ENCODE measurements at places on chromosomes 7 and 10.

DNA sequence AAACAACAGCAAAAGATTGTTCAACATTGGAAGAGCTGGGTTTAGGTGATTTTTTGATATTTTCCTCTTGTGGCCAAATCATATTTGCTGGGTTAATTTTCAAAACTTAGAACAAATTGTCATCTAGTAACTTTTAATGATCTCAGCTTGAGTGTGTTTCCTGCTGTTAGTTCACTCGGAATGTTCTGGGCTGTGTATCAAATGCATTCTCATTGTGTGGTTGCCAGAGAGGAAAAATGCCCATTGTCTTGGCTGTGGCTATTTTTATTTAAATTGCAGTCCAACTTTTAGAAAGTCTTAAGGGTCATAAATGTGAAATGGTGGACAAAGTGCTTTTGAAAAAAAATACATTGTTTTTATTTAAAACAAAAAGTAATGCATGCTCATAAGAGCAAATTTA, 542.0 kb downstream of the TNS3 start:
- no peak for DNase-seq

- no peak for DNase-seq
Observed at GRCh38 chr7:51007551-51008505, 225.1 kb upstream of the GRB10 start.

DNA sequence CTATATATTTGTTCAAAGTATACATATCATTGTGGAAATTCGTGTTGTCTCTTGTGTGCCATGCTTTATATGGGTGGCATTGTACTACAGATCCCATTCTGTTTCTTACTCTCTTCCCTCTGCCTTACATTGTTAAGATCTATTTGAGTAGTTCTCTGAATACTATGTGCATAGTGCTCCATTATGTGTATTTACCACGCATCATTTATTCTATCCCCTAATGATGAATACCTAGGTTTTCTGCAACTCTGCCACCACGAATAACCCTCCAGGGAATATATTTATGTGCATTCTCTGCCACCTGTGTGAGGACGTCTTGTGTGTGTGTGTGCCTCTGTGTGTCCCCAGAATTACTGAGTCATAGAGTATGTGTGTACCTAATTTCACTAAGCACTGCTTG, 431.2 kb upstream of the C7orf33 start:
- DNase-seq: no peak

DNA sequence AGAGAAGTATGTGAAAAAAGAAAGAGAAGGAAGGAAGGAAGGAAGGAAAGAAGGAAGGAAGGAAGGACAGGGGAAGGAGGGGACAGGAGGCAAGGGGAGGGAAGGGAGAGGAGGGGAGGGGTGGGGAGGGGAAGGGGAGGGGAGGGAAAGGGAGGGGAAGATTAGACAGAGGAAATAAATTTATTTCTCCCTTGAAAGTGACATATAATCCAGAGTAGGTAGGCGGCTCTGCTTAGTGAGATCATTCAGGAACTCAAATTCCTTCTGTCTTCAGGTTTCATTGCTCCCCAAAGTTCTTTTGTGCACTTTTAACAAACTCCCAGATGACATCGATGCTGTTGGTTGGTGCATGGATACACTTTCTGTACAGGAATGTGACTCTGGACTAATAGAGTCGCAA, 594.7 kb upstream of the STEAP1 start:
- DNase-seq: no peak

DNA sequence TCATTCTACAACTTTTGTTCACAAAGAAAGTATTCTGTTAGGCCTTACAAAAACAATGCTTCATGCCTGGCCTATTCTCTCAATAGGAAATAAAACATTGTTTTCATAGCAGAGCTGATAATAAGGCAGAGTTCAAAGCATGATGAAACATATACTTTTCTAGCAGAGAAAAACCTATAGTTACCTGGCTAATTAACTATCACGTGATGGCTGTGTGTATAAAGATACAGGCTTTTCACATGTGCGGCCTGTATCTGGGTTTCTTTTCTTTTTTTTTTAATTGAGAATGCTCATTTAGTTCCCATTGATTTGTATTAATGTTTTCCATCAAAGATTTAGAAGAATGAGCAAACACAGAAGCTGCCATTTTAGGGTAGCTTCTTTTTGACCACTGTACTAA, 51.7 kb downstream of the ARID5B start:
- no peak for DNase-seq

- DNase-seq: no peak
Observed at GRCh38 chr7:135291809-135292253, 58.2 kb downstream of the STRA8 start.

GRCh38 chr7:149621776-149622175, 124.2 kb upstream of the ZNF746 start:
- DNase-seq: no peak

DNA sequence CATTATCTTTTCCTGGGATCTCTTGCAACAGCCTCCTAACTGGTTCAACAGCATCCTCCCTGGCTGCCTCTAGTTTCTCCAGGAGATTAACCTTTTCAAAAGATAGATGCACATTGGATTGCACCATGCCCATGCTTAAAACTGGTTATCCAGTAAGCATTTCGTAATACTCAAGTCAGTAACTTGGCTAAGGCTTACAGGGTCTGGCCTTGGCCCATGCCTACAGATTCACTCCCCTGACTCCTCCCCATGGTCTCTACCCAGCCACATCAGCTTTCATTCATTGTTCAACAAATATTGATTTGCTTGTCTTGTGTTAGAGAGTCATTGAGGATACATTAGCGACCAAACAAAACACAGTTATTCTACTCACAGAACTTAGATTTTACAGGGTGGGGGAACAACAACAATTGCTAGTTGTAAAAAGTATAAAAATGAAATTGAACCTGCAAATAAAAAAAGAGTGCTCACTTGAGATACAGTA, 1.8 kb upstream of the KIF20B start:
- no peak for DNase-seq

- no peak for DNase-seq
Observed at GRCh38 chr10:129756912-129757901, 206.9 kb downstream of the EBF3 start.

- no peak for DNase-seq
Observed at GRCh38 chr7:95951531-95951930, 179.2 kb downstream of the DYNC1I1 start.

DNA sequence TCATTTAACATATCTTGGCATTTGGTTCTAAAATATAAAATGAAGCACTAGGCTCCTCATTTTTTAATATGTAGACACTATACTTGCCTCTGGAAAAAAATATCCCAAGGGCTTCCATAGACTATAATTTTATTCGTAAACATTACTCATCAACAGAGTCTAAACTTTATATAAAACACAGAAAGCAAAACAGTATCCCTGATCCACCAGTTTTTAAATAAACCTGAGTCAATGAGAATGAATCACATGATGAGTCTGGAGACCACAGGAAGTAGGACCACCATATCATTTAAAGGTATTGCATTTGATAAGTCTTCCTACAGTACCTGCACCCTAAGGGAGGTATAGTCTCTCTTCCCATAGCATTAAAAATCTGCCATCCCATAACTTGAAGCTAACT, 228.0 kb downstream of the DGKI start:
- DNase-seq: no peak

DNA sequence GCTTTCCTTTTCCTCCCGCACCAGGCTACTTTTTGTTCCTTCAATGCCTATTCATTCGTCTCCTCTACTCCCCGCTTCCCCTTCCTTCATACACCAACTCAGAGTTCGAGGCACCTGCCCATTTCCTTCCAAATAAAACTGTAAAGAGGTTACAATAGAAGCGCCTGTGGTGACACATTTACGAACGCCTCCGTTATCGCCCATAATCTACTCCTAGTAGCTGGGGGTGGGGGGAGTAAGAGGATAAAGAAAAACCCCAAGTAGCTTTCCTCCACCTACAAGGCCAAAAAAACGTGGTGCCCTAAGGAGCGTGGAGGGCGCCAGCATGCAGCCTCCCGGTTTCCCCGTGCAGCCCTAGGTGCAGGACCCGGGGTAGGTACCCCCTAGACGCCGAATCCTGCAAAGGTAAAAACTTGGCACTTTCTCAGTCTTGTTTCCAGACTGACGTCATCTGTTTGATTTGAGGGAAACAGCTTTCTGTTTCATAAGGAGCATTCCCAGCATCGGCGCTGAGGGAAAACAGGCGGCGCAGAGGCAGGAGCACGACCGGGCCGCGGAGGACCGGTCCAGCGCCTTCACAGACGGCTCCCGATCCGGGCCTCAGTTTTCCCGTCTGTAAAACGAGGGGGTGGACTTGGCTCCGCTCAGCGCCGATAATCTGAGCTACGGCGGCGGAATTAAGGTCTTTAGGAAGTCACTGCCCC, 922 bp downstream of the PPA1 start:
- DNase-seq: peak; percentile 19

GRCh38 chr10:124186956-124187355, 93.6 kb upstream of the CHST15 start:
- no peak for DNase-seq

GRCh38 chr10:62613424-62613823, 191.1 kb upstream of the ADO start:
- no peak for DNase-seq

DNA sequence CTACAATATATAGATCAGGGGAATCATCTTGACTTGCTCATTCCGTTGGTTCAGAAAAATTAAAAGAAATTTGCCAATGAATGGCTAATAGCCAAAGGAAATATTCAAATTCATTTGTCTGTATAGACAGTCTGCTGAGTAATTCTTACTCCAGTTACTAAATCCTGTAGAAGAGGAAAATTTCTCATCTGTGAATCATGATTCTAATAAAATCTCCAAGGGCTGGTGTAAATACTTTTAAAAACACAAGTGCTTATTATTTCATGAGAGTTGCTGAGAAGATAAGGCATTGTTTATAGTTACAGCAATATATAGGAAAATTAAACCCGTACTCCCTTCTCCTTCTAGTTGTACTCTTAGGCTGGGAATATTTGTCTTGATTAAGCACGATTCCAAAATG, 53.0 kb downstream of the WNT2 start:
- DNase-seq: no peak

DNA sequence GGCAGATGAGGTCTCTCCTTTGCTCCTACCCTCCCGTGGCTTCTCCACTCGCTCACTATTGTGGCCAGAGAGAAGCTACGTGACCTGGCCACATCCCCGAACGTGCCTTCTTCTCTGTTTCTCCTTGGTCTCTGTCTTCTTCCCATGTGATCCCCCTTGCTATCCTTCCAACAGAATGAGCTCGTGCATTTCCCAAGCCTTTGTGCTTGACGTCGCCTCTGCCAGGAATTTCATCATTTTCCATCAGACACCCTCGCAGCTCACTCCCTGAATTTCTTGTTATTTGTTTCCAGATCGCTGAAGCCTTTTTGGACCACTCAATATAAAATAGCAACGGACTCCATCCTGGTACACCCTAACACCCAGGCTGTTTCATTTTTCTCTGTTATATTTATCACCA, 13.8 kb upstream of the INHBA start:
- no peak for DNase-seq

- DNase-seq: no peak
Observed at GRCh38 chr7:79307376-79307775, 146.1 kb downstream of the MAGI2 start.

GRCh38 chr10:69892406-69892805, 90.7 kb downstream of the COL13A1 start:
- no peak for DNase-seq

- DNase-seq: no peak
Observed at GRCh38 chr10:52484206-52485065, 170.4 kb downstream of the DKK1 start.

GRCh38 chr7:143295870-143296269, 7.7 kb downstream of the CASP2 start:
- DNase-seq: no peak

- no peak for DNase-seq
Observed at GRCh38 chr7:5629941-5630340, 151.5 kb downstream of the RNF216 start.

- no peak for DNase-seq
Observed at GRCh38 chr10:25483999-25484398, 309.2 kb downstream of the GPR158 start.

DNA sequence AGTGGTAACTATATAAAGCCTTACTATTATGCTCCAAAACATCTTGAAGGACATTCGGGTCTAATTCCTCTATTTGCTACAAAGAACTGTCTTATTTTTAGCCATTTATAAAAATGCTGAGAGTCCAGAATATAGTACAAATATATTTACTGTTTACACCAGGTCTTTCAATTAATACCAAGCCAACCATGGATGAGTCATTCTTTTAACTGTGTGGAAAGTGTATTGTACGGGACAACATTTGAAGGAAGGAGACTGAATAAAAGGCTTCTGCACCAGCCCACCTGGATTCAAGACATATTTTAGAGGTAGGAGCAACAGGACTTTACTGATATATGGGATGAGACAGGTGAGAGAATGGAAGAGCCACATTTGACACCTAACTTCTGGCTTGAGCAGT, 35.4 kb downstream of the MASTL start:
- DNase-seq: no peak

GRCh38 chr10:104835422-104835821, 194.3 kb downstream of the SORCS3 start:
- DNase-seq: no peak

Data from activated CD8-positive, alpha-beta memory T cell treated with anti-CD3 and anti-CD28 coated beads for 48 hours (primary cell).